A375 (cell line): ENCODE measurements at places on chromosomes 2 and 18. TPM values are rescaled to one million over a fixed set of nuclear protein-coding genes. Genes with fewer than 3 reads are reported as not detected.

SIX3 gene
- not detected in 2 replicates for total RNA-seq

TMEM247 gene
- not detected in 2 replicates for total RNA-seq

ADGRF3 gene
- total RNA-seq = 2.1 TPM in 1 of 2 replicates, not detected in the other

NPHP1 gene
- total RNA-seq = 3.7 and 5.7 TPM in 2 replicates

MLPH gene
- total RNA-seq = 24.7 and 25.0 TPM in 2 replicates

BOLA3 gene
- 83.3 and 90.3 TPM in 2 replicates for total RNA-seq

TIGD1 gene
- total RNA-seq = 9.6 and 12.2 TPM in 2 replicates

ATF2 gene
- total RNA-seq = 13.1 and 23.0 TPM in 2 replicates

ABCG8 gene
- total RNA-seq = not detected in 2 replicates

KCTD1 gene
- total RNA-seq = 11.8 and 12.5 TPM in 2 replicates

CCDC74A gene
- total RNA-seq = 5.6 and 5.9 TPM in 2 replicates

LRP2 gene
- 0.24 TPM in 1 of 2 replicates, not detected in the other for total RNA-seq

DNMT3A gene
- total RNA-seq = 8.4 and 9.9 TPM in 2 replicates

VIT gene
- total RNA-seq = 0.50 and 0.98 TPM in 2 replicates

ITGB1BP1 gene
- total RNA-seq = 39.6 and 49.5 TPM in 2 replicates

C1GALT1C1L gene
- total RNA-seq = 1.1 and 3.3 TPM in 2 replicates

SKA1 gene
- 21.3 and 25.2 TPM in 2 replicates for total RNA-seq

SLC9A4 gene
- not detected in 2 replicates for total RNA-seq

ACVR2A gene
- total RNA-seq = 3.2 and 7.3 TPM in 2 replicates

FEV gene
- not detected in 2 replicates for total RNA-seq

COA5 gene
- 44.4 and 53.5 TPM in 2 replicates for total RNA-seq

DPYSL5 gene
- 2.4 and 3.0 TPM in 2 replicates for total RNA-seq

RAX gene
- not detected in 2 replicates for total RNA-seq

DNPEP gene
- 33.4 and 47.8 TPM in 2 replicates for total RNA-seq

CCDC142 gene
- 16.1 and 18.6 TPM in 2 replicates for total RNA-seq

TGFA gene
- total RNA-seq = 193 and 202 TPM in 2 replicates

CYBRD1 gene
- 10.3 and 12.3 TPM in 2 replicates for total RNA-seq

TDRD15 gene
- not detected in 2 replicates for total RNA-seq

GKN1 gene
- total RNA-seq = not detected in 2 replicates

SLC19A3 gene
- total RNA-seq = 0.68 and 1.1 TPM in 2 replicates

ASPRV1 gene
- 0.34 and 0.61 TPM in 2 replicates for total RNA-seq

MOB4 gene
- 14.8 and 21.1 TPM in 2 replicates for total RNA-seq
